ENCODE measurements at places on chromosomes 5 and 9. TPM values are rescaled to one million over a fixed set of nuclear protein-coding genes. Genes with fewer than 3 reads are reported as not detected.

DNA sequence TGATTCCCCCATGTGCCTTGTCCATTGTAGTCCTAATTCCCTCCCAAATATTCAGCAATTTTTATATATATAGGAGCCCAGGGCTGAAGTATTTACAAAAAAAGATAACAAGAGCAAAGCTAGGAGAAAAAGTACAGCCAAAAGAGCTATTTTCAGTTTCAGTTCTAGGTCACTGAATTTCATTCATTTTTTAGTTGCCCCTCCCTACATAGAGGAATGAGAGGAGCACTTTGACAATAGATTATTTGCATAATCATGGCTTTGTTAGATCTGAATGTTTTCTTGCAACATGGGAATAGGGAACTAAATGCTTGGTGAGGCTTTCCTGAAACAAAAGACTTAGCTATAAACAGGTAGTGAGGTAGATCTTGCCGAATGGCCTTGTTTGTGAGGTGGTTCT lies 15.3 kb upstream of the F2RL2 start:
- DNase-seq, result no peak

GRCh38 chr5:112637343-112637742 lies 100.3 kb upstream of the APC start:
- DNase-seq, result no peak

The F2RL2 gene
- total RNA-seq, result 0.10 TPM

The PCDHA11 gene
- total RNA-seq, result 0.26 TPM

- DNase-seq, result no peak
Measured at GRCh38 chr5:5932824-5933223, 445.5 kb downstream of the MED10 start.

- no peak for DNase-seq
Measured at GRCh38 chr9:136808075-136808805, 492 bp downstream of the RABL6 start.

- DNase-seq, result no peak
Measured at GRCh38 chr5:174301848-174302625, 256.5 kb downstream of the NSG2 start.

GRCh38 chr9:2242831-2243330 lies 227.7 kb downstream of the SMARCA2 start:
- DNase-seq, result no peak

- no peak for DNase-seq
Measured at GRCh38 chr5:143245929-143246561, 157.4 kb downstream of the NR3C1 start.

- no peak for DNase-seq
Measured at GRCh38 chr9:87587356-87587745, 89.7 kb downstream of the DAPK1 start.

DNA sequence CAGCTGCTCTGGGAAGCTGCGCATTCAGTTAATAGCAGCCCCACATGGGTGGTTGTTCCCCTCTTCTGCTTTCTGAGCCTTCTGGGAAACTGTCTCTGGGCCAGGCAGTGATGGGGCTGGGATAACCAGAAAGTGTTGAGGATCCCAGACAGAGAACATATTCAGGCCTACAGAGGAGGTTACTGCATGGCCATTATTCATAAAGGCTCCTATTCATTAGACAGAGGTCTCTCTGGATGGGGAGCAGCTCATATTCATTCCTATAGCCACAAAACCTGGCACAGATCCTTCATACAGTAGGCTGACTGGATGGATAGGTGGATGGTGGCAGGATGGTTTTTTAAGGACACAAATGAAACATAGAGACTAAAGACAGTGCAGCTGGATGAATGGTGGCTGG lies 76.3 kb downstream of the HSPA4 start:
- peak; percentile 43 for DNase-seq

All from mesenteric fat pad (tissue), 1 donor.